Mammary epithelial cell (primary cell): ENCODE measurements at places on chromosomes 5 and 9. TPM values are rescaled to one million over a fixed set of nuclear protein-coding genes. Genes with fewer than 3 reads are reported as not detected.

Gene WNK2
- total RNA-seq = 0.13 and 0.49 TPM in 2 replicates

Gene SLC34A3
- total RNA-seq = not detected in 2 replicates

Gene PLAC8L1
- not detected for total RNA-seq

Gene HCN1
- total RNA-seq = not detected

Gene MELK
- 22.0 and 40.8 TPM in 2 replicates for total RNA-seq

Gene ADGRD2
- total RNA-seq = 0.52 TPM in 1 of 2 replicates, not detected in the other

Gene CDO1
- not detected in 2 replicates for total RNA-seq

Gene COL5A1
- 22.8 TPM for total RNA-seq

Gene SLC4A9
- total RNA-seq = 0.54 and 0.61 TPM in 2 replicates

Gene GLRA1
- not detected in 2 replicates for total RNA-seq

Gene PAM
- 151 and 173 TPM in 2 replicates for total RNA-seq

Gene CBY3
- 0.33 TPM for total RNA-seq

Gene BTNL3
- total RNA-seq = not detected in 2 replicates

Gene FOXD4L3
- total RNA-seq = 0.61 and 0.86 TPM in 2 replicates

Gene PCDH12
- 0.69 and 1.2 TPM in 2 replicates for total RNA-seq

Gene PRELID2
- 6.9 and 12.1 TPM in 2 replicates for total RNA-seq

Gene NR5A1
- total RNA-seq = not detected

Gene SPTAN1
- total RNA-seq = 307 TPM

Gene C9orf153
- 0.33 TPM for total RNA-seq

Gene SPINK5
- total RNA-seq = 0.50 TPM

Gene IRX1
- total RNA-seq = 23.1 and 29.8 TPM in 2 replicates

Gene ACOT12
- total RNA-seq = not detected in 2 replicates

Gene MYOT
- 3.0 TPM for total RNA-seq

Gene FCN2
- total RNA-seq = not detected in 2 replicates

Gene IRX2
- total RNA-seq = 69.0 TPM

Gene KIAA1958
- 1.8 and 2.5 TPM in 2 replicates for total RNA-seq

Gene PCDHA13
- total RNA-seq = 0.43 and 0.52 TPM in 2 replicates

Gene OR4F3
- total RNA-seq = not detected

Gene GABRA6
- not detected for total RNA-seq

Gene ACTBL2
- total RNA-seq = 0.50 TPM

Gene CCNO
- total RNA-seq = 2.7 TPM

Gene GABRA1
- not detected in 2 replicates for total RNA-seq

Gene MRPS27
- total RNA-seq = 37.1 and 68.2 TPM in 2 replicates

Gene SMC2
- 13.2 and 25.1 TPM in 2 replicates for total RNA-seq

Gene OR1L8
- under 0.01 TPM for total RNA-seq

Gene MAP3K1
- 8.5 and 10.0 TPM in 2 replicates for total RNA-seq

Gene UBE2QL1
- total RNA-seq = not detected in 2 replicates

Gene ANKRD31
- total RNA-seq = 0.33 TPM

Gene TAF11L10
- not detected for total RNA-seq

Gene PCDHB11
- 0.17 TPM for total RNA-seq

Gene ELAVL2
- 0.67 TPM for total RNA-seq

Gene RIMOC1
- total RNA-seq = 16.7 TPM

Gene SLC6A7
- total RNA-seq = not detected

Gene DEPDC1B
- 12.3 TPM for total RNA-seq

Gene CYLC2
- not detected for total RNA-seq
